Large intestine (tissue), 12 donors: ENCODE measurements at places on chromosomes 11 and 22.

DNA sequence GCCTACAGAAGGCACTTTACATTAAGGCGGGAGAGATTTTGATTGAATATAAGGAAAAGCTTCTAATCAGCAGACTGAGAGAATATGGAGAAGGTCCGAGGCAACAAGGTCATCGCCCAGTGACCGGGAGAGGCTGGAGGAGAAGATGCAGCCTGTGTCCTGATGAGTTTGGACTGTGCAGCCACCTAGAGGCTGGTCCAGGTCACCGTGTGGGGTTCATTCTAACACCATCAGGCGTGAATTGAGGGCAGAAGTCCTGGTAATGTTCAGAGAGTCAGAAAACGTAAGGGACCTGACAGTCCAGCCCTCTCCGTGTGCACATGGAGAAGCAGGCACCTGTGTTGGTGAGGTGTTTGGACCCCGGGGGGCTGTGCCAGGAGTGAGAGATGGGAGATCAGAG lies 102.7 kb downstream of the FEZ1 start:
- no peak overlapping the region for H3K4me3 ChIP-seq
- peaks cover 2% of the 10 kb centered on the region for H3K36me3 ChIP-seq
- H3K27me3 ChIP-seq: peaks cover 4% of the 10 kb centered on the region
- DNase-seq: no peak
- H3K4me1 ChIP-seq: no peaks in the 10 kb centered on the region

DNA sequence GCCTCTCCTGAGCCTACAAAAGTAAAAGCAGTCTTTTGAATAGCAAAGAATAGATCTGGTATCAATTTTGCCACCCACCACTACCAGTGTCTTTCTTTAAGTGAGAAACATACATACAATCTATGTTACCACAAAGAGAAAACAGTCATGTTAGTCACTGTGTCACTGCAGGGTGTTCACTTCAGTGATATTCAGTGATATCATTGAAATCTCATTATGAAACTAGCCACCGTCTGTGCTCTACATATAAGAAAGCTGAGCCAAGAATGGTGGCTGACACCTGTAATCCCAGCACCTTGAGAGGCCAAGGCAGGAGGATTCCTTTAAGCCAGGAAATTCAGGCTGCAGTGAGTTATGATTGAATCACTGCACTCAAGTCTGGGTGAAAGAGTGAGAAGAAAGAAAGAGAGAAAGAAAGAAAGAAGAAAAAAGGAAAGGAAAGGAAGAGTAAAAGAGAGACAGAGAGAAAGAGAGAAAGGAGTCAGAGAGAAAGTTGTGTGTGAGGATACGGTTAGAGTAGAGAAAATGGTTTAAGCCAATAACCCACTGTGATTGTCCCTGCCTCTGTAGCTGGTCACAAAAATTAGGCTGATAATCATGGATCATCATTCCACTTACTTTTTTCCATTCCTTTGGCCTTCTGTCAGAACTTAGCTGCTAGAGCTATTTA lies 847.1 kb downstream of the FAM181B start:
- H3K4me3 ChIP-seq: no peak overlapping the region
- H3K36me3 ChIP-seq: no peaks in the 10 kb centered on the region
- no peaks in the 10 kb centered on the region for H3K4me1 ChIP-seq
- no peak for DNase-seq
- H3K27me3 ChIP-seq: no peaks in the 10 kb centered on the region

DNA sequence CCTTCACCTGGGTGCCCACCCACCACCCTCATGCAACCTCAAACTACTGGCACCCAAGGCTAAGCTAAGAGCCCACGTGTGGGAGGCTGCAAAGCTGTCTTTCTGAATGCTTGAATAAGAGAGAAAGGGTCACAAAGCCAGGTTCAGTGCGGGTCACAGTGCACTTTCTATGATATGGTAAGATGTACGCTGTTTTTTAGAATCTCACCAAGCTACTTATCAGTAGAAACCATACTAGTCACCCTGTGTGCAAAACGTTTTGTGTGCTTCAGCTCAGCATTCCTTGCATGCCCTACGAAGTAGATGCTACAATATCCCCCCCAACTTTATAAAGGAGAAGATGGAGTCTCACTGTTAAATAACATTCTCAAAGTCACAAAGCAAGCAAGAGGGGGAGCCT lies 14.9 kb downstream of the P2RX3 start:
- H3K36me3 ChIP-seq: no peaks in the 10 kb centered on the region
- H3K27ac ChIP-seq: no peak overlapping the region
- no peak overlapping the region for H3K4me3 ChIP-seq
- no peaks in the 10 kb centered on the region for H3K27me3 ChIP-seq

GRCh38 chr11:69381681-69382130 lies 87.8 kb downstream of the MYEOV start:
- H3K27ac ChIP-seq: no peak overlapping the region
- DNase-seq: no peak
- H3K36me3 ChIP-seq: no peaks in the 10 kb centered on the region
- peaks cover 3% of the 10 kb centered on the region for H3K4me1 ChIP-seq
- H3K27me3 ChIP-seq: no peaks in the 10 kb centered on the region
- H3K4me3 ChIP-seq: no peak overlapping the region

GRCh38 chr11:44763121-44763820 lies 36.5 kb downstream of the TSPAN18 start:
- no peaks in the 10 kb centered on the region for H3K27me3 ChIP-seq
- H3K36me3 ChIP-seq: peaks cover 16% of the 10 kb centered on the region
- H3K27ac ChIP-seq: no peak overlapping the region

GRCh38 chr22:42039271-42039670 lies 31.3 kb downstream of the NAGA start:
- H3K4me3 ChIP-seq: no peak overlapping the region
- H3K27me3 ChIP-seq: no peaks in the 10 kb centered on the region
- no peaks in the 10 kb centered on the region for H3K4me1 ChIP-seq

GRCh38 chr11:29268733-29269132 lies 748.1 kb downstream of the KCNA4 start:
- H3K36me3 ChIP-seq: no peaks in the 10 kb centered on the region
- DNase-seq: no peak
- no peaks in the 10 kb centered on the region for H3K27me3 ChIP-seq
- no peak overlapping the region for H3K27ac ChIP-seq
- no peaks in the 10 kb centered on the region for H3K4me1 ChIP-seq
- no peak overlapping the region for H3K4me3 ChIP-seq

DNA sequence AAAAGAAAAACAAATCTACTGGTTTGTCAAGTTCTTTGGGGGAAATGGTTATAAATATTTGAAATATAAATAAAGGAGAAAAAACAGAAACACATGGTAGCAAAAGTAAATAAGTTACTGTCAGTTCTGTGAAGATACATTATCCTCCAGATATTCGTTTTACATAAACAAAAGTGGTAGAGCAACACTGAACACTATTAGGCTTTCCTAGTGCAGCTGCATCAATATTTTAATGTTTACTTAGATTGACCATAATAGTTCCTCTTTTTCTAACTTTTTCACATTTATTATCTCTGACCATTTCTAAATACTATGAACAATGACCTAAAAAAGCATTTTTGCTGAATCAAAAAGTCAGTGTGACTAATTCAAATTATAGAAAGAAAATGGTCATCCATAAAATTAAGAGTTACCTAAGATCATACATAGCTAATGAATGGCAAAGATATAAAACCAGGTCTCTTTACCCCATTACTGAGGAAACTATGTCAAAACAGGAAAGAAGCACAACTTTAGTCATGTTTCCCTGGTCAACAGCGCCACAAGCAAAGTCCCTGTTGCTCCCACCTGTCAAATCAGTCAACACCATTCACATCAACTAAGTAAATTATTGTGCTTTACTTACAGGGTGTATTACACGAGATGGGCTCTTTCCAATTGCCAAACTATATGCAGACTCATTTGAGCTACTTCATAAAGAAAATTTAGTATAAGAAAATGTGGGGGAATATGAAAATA lies 38.5 kb downstream of the SBF2 start:
- DNase-seq: no peak
- no peaks in the 10 kb centered on the region for H3K4me1 ChIP-seq
- no peak overlapping the region for H3K27ac ChIP-seq
- H3K27me3 ChIP-seq: no peaks in the 10 kb centered on the region
- no peak overlapping the region for H3K4me3 ChIP-seq

GRCh38 chr11:5280582-5281102 lies 10.9 kb upstream of the HBE1 start:
- H3K27ac ChIP-seq: no peak overlapping the region
- no peak for DNase-seq
- no peaks in the 10 kb centered on the region for H3K27me3 ChIP-seq
- H3K36me3 ChIP-seq: no peaks in the 10 kb centered on the region

DNA sequence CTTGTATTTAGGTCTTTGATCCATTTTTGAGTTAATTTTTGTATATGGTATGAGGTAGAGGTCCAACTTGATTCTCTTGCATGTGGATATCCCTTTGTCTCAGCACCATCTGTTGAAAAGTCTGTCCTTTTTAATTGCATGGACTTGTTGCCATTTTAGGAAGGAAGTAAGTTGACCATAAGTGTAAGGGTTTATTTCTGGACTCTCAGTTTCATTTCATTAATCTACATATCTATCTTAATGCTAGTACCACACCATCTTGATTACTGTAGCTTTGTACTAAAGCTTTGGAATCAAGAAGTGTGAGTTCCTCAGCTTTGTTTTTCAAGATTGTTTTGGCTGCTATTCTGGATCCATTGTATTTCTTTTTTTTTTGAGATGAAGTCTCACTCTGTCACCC lies 31.4 kb downstream of the CBL start:
- H3K4me1 ChIP-seq: no peaks in the 10 kb centered on the region
- no peak overlapping the region for H3K27ac ChIP-seq
- H3K36me3 ChIP-seq: peaks cover 17% of the 10 kb centered on the region
- no peak overlapping the region for H3K4me3 ChIP-seq

- no peaks in the 10 kb centered on the region for H3K4me1 ChIP-seq
- no peak overlapping the region for H3K27ac ChIP-seq
- peak; percentile 17 for DNase-seq
- no peaks in the 10 kb centered on the region for H3K36me3 ChIP-seq
Observed at GRCh38 chr22:22616636-22617035, 27.8 kb upstream of the GGTLC2 start.

DNA sequence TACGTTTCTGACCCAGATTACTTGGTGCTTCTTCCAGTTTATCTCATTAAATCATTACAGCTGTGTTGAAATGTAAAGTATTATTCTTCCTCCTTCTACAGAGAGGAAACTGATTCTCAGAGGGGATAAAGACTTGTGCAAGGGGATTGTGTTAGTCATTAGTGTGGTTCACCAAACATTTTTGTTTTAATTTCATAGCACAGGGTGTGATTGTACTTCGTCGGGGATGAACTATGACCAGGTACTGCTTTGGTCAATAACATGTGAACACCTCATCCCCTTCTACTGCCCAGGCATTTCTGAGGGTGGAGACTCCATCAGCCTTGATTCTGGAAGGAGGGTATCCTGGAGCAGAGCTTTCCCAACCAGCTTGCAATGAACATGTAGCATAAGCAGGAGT lies 120.2 kb upstream of the ALX4 start:
- peaks cover 3% of the 10 kb centered on the region for H3K27me3 ChIP-seq
- no peaks in the 10 kb centered on the region for H3K36me3 ChIP-seq
- no peaks in the 10 kb centered on the region for H3K4me1 ChIP-seq
- no peak for DNase-seq
- no peak overlapping the region for H3K4me3 ChIP-seq
- H3K27ac ChIP-seq: no peak overlapping the region

DNA sequence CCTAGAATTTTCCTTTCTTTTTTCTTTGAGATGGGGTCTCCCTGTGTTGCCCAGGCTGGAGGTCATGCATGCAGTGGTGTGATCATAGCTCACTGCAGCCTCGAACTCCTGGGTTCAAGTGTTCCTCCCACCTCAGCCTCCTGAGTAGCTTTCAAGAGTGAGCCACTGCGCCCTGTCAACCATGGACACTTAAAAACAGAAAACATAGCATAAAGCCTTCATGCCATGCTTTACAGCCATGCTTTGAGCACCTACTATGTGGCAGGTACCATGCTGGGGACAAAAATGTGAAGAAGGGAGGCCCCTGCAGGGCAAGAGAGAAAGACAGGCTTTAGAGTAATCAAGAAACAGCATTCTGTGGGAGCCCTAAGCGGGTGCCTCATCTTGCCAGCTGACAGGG lies 13.7 kb upstream of the GNB1L start:
- no peak for DNase-seq
- H3K4me3 ChIP-seq: no peak overlapping the region
- H3K36me3 ChIP-seq: no peaks in the 10 kb centered on the region
- H3K4me1 ChIP-seq: no peaks in the 10 kb centered on the region

- no peaks in the 10 kb centered on the region for H3K4me1 ChIP-seq
- no peak for DNase-seq
- H3K4me3 ChIP-seq: no peak overlapping the region
- no peaks in the 10 kb centered on the region for H3K27me3 ChIP-seq
Observed at GRCh38 chr11:34478845-34479663, 34.5 kb downstream of the ELF5 start.

GRCh38 chr11:124752471-124753102 lies 532 bp upstream of the VSIG2 start:
- peaks cover 95% of the 10 kb centered on the region for H3K27me3 ChIP-seq
- H3K27ac ChIP-seq: no peak overlapping the region
- H3K4me3 ChIP-seq: no peak overlapping the region
- H3K36me3 ChIP-seq: no peaks in the 10 kb centered on the region
- H3K4me1 ChIP-seq: peaks cover 8% of the 10 kb centered on the region

DNA sequence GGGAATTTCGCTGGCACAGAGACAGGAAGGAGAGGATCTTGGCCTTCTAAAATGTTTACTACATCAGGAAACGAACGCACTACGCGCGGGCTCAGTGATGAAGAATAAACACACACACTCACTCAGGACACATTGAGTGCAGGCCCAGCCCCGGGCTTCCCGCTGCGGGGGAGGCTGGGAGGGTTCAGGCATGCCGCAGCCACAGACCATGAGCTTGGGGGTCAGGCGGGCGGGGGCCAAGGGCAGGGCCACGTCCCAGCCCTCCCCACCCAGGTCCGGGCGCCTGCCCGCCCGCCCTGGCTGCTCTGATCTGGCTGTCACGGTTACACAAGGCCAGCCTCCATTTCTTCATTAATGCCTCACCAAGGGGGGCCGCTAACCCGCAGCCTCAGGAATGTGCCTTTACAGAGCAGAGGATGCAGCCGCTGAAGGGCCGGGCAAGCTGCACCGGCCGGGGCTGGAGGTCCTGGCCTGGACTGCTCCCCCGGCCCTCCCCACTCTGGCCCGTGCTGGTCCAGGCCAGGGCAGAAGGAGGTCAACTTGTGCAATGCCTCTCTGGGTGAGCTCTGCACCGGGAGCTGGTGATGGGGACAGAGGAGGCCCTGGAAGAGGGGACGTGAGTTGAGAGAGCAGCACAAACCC lies 41.7 kb downstream of the IGF2 start:
- H3K27me3 ChIP-seq: peaks cover 3% of the 10 kb centered on the region
- peak overlapping the region; percentile 20 for H3K27ac ChIP-seq
- H3K4me3 ChIP-seq: no peak overlapping the region
- peak; percentile 52 for DNase-seq
- no peaks in the 10 kb centered on the region for H3K36me3 ChIP-seq

GRCh38 chr11:121721961-121722360 lies 269.2 kb upstream of the SORL1-AS1 start:
- peak overlapping the region; percentile 60 for H3K27ac ChIP-seq
- H3K27me3 ChIP-seq: peaks cover 20% of the 10 kb centered on the region
- H3K36me3 ChIP-seq: no peaks in the 10 kb centered on the region
- H3K4me3 ChIP-seq: peak overlapping the region; percentile 41
- DNase-seq: no peak

GRCh38 chr11:116525961-116526495 lies 246.8 kb downstream of the BUD13 start:
- no peaks in the 10 kb centered on the region for H3K4me1 ChIP-seq
- DNase-seq: no peak
- H3K27ac ChIP-seq: no peak overlapping the region
- no peaks in the 10 kb centered on the region for H3K36me3 ChIP-seq

GRCh38 chr22:47163856-47164513 lies 401.5 kb downstream of the TBC1D22A start:
- peaks cover 9% of the 10 kb centered on the region for H3K36me3 ChIP-seq
- H3K4me1 ChIP-seq: no peaks in the 10 kb centered on the region
- no peaks in the 10 kb centered on the region for H3K27me3 ChIP-seq
- no peak overlapping the region for H3K27ac ChIP-seq
